ENCODE measurements at places on chromosomes 1 and 21. TPM values are rescaled to one million over a fixed set of nuclear protein-coding genes. Genes with fewer than 3 reads are reported as not detected.

GRCh38 chr1:84855168-84855567 is 37.8 kb downstream of the LPAR3 start:
- no peaks in the 10 kb centered on the region for H3K27me3 ChIP-seq
- H3K27ac ChIP-seq: no peak overlapping the region
- no peak for DNase-seq
- peaks cover 24% of the 10 kb centered on the region for H3K4me1 ChIP-seq

DNA sequence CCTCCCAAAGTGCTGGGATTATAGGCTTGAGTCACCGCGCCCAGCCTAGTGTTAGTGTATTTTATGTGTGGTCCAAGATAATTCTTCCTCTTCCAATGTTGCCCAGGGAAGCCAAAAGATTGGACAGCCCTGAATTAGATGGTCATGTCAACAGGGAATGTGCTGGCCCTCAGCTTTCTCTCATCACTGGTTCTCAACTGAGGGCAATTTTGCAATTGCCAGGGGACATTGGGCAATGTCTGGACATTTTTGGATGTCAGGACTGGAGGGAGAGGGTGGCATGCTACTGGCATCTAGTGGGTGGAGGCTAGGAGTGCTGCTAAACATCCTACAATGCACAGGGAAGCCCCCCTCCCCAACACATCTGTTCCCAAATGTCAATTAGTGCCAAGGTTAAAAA is 95.0 kb downstream of the LAMC2 start:
- H3K27me3 ChIP-seq: no peaks in the 10 kb centered on the region
- peaks cover 67% of the 10 kb centered on the region for H3K4me1 ChIP-seq
- no peaks in the 10 kb centered on the region for H3K36me3 ChIP-seq
- no peak overlapping the region for H3K4me3 ChIP-seq

The KISS1 gene
- total RNA-seq: not detected

- H3K4me3 ChIP-seq: peak overlapping the region; percentile 70
- peak; percentile 42 for DNase-seq
- H3K4me1 ChIP-seq: peaks cover 39% of the 10 kb centered on the region
- H3K27me3 ChIP-seq: no peaks in the 10 kb centered on the region
- no peak overlapping the region for H3K27ac ChIP-seq
These were observed 1.1 kb upstream of the KCNQ4 start for GRCh38 chr1:40782371-40782956.

GRCh38 chr1:3014050-3014440 is 7.2 kb upstream of the ACTRT2 start:
- no peaks in the 10 kb centered on the region for H3K36me3 ChIP-seq
- peak; percentile 6 for DNase-seq
- H3K27ac ChIP-seq: no peak overlapping the region
- H3K27me3 ChIP-seq: peaks cover 82% of the 10 kb centered on the region
- no peaks in the 10 kb centered on the region for H3K4me1 ChIP-seq

The CDKN2C gene
- 12.8 TPM for total RNA-seq

DNA sequence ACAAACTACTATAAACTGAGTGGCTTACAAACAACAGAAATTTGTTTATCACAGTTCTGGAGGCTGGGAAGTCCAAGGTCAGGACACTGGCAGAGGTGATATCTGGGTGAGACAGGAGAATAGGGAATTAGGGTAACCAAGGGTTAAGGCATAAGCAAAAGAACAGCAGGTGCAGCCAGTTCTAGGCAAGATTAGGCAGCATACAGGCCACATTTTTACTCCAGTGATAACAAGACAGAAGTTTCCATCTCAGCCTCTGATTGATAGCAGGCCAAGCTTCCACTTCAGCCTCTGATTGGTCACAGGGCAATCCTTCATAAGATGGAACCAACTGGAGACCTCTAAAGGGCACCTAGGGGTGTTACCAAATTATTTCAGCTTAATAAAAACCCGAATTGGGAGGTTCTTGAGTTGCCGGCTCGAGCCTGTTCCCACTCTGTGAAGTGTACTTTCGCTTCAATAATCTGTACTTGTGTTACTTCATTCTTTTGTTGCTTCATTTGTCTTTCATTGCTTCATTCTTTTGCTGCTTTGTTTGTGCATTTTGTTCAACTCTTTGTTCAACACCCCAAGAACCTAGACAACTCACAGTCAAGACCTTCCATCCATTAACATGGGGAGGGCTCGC is 185.6 kb downstream of the TOMM20 start:
- peaks cover 11% of the 10 kb centered on the region for H3K4me1 ChIP-seq
- no peaks in the 10 kb centered on the region for H3K36me3 ChIP-seq
- no peaks in the 10 kb centered on the region for H3K27me3 ChIP-seq
- DNase-seq: no peak

DNA sequence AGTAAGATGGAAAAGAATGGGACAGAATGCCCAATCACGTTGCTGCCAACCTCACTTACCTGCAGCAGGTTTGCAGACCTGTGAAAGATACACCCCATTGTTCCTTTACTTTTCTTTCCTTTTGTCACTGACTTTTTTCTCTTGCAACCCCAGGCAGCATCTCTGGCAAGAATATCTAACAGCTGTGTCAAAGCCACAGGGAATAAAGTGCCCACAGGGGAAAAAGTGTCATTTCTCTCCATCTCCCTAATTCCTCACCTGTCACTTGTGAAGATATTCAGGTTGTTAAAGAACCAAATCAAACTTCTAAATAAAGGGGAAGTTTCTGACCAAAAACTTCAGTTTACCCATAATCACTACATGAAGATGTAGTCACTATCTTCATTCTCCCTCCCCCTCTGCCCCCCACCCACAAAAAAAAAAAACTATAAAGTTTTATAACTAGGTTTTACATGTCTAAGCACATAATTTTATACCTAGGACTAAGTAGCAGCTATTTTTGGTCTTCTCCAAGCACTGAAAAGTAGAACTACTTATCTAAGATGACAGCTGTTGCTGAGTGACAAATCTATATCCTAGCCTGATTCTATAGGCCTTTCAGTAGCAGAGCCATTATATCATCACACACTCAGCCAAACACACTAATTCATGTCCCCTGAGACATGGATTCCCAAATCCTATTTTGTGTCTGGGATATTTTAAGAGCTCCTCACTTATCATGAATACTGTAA is 54.9 kb downstream of the TBX15 start:
- H3K4me3 ChIP-seq: no peak overlapping the region
- DNase-seq: no peak
- H3K27me3 ChIP-seq: no peaks in the 10 kb centered on the region

The SLC6A9 gene
- 1.2 TPM for total RNA-seq

DNA sequence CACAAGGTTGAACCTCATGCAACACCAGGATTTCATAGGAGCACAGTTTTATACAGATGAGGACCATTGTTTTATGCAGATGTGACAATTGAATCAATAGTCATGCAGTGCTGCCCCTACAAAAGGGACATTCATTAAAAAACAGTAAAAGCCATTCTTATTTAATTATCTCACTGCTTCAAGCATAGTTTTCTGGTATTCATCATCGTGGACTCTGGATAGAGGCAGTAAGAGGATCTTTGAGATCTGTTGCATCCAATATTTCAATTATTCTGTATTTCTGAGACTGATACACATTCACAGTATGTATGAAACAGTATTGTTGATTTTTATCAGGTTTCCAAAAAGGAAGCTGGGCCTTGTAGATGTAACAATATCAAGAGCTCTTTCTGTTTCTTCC is 237.6 kb downstream of the RYR2 start:
- H3K27ac ChIP-seq: no peak overlapping the region
- H3K36me3 ChIP-seq: no peaks in the 10 kb centered on the region
- DNase-seq: no peak
- H3K27me3 ChIP-seq: no peaks in the 10 kb centered on the region
- peaks cover 35% of the 10 kb centered on the region for H3K4me1 ChIP-seq

The HSD3B1 gene
- not detected for total RNA-seq

DNA sequence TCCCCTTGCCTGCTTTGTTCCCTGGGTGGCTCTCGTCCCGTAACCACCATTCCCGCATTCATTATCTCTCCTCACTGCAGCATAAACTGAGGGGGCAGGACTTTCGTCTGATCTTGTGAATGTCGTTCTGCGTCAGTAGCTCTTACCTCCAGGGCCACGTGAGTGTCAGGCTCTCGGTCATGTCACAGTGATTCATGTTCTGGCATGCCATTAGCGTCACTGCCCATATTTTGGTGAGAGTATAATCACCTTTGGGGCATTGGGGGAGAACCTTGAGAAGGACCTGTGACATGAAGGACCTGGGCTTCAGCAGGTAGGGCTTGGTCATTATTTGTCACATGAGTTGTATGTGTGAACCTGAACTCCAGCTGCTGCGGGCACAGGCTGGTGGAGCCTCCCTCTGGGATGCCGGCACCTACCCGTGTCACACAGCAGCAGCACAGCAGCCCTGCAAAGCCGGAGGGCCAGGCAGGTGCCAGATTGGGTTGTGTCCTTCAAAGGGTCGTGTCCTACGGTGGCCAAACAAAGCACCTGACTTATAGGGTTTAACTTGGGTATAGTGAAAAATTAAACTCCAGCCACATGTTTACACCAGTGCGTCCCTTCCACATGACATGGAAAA is 68.5 kb downstream of the BACE2 start:
- no peak overlapping the region for H3K4me3 ChIP-seq
- no peaks in the 10 kb centered on the region for H3K27me3 ChIP-seq
- no peaks in the 10 kb centered on the region for H3K4me1 ChIP-seq

DNA sequence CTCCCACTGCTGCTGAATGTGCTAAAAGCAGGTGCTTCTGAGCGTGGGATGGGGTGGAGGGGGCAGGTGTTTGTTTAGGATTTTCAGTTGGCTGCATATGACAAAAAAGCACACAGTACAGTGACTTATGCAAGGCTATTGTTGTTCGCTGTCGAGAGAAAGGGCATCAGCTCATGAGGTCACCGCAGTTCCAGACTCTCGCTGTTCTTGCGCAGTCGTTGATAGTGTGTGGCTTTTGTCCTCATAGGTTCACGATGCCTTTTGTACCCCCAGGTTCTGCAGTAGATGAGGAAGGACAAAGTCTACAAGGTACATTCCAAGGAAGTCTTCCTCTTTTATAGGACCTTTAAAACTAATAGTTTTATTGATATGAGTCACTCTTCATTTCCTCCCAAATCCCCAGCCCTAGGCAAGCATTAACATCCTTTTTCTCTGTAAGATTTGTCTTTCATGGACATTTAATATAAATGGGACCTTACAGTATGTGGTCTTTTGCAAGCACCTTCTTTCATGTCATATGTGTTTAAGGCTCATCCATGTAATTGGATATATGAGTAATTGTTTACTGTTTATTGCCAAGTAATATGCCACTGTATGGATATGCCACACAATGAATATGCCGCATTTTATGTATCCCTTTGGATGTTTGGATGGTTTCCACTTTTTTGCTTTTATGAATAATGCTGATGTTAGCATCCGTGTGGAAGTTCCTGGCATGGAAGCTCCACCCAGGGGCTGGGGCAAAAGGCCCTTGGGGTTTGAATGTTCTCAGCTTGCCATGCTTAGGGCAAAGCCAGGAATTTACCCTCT is 14.5 kb upstream of the NLRP3 start:
- H3K27me3 ChIP-seq: no peaks in the 10 kb centered on the region
- no peak for DNase-seq
- no peak overlapping the region for H3K27ac ChIP-seq
- H3K36me3 ChIP-seq: no peaks in the 10 kb centered on the region
- H3K4me1 ChIP-seq: peaks cover 3% of the 10 kb centered on the region

DNA sequence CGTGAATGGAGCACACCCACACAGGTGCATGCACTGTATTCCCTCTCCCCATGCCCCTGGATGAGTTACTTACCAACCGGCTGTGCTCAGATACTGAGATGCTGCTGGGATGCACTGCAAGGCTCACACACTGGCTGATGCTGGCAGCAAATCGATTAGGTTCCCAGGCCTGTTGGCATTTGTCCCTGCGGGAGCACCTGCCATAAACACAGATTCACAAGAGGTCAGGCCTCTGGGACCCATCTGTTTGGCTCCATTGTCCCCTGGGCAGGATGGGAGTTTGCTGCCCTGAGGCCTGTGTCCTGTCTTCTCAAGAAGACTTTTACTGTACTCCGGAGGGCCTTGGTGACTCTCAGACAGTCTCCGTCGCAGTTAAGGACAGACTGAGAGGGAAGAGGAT is 145.4 kb downstream of the PLXNA2 start:
- no peak for DNase-seq
- H3K27me3 ChIP-seq: no peaks in the 10 kb centered on the region
- no peak overlapping the region for H3K4me3 ChIP-seq
- peaks cover 37% of the 10 kb centered on the region for H3K36me3 ChIP-seq
- H3K4me1 ChIP-seq: peaks cover 34% of the 10 kb centered on the region
- H3K27ac ChIP-seq: no peak overlapping the region

DNA sequence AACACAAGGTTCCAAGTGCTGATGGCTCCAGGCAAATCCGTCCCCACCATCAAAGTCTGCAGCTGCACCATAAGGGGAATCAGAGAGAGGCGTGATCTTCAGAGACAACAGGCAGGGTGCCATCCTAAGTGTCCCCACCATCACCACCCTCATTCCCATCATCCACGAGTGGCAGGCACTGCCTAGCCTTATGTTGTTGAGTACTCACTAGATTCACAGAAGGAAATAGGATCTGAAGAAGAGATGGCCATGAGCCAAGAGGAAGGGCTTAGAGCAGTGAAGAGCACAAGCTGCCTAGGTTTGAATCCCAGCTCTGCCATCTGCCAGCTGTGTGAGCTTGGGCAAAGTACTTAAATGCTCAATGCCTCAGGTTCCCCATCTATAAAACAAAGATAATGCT is 207.3 kb upstream of the CSF3R start:
- peaks cover 92% of the 10 kb centered on the region for H3K27me3 ChIP-seq
- DNase-seq: no peak
- no peaks in the 10 kb centered on the region for H3K36me3 ChIP-seq
- H3K4me1 ChIP-seq: no peaks in the 10 kb centered on the region
- no peak overlapping the region for H3K4me3 ChIP-seq

The S100A5 gene
- not detected for total RNA-seq

The PGD gene
- 34.2 TPM for total RNA-seq

The NTNG1 gene
- total RNA-seq: 0.30 TPM

The TSPEAR gene
- total RNA-seq: 3.3 TPM

- peak; percentile 56 for DNase-seq
- peaks cover 14% of the 10 kb centered on the region for H3K4me1 ChIP-seq
- H3K27ac ChIP-seq: no peak overlapping the region
- peaks cover 6% of the 10 kb centered on the region for H3K27me3 ChIP-seq
These were observed 51.4 kb downstream of the KIF21B start for GRCh38 chr1:200971955-200972711.

DNA sequence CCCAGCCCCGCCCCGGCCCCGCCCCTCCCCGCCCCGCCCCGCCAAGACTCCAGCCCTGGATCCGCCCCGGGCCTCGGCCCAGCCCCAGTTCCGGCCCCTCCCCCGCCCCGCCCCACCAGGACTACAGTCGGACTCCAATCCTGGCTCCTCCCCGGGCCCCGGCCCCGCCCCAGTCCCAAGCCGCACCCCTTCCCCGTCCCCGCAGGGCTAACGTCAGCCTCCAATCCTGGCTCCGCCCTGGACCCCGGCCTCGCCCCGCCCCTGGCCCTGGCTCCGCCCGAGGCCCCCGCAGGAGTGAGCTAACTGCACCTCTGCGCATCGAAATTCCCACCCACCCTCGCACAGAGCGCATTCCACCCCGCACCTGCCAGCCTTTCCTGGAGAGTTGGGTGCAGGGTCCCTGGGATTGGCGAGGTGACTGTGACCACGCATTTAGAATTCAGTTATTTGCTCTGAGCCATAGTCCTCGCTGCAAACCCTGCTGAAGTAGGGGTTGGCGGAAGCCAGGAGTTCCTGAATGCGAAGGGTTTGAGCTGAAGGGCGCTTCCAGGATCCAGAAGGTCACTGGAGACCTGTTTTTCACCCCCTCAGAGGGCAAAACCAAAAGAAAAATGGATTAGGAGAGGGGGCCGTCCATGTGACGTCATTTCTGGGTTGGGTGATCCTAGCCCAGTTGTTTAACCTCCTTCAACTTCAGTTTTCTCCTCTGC is 588 bp upstream of the IGSF8 start:
- DNase-seq: peak; percentile 98
- H3K27ac ChIP-seq: peak overlapping the region; percentile 95
- H3K4me1 ChIP-seq: peaks cover 59% of the 10 kb centered on the region
- H3K4me3 ChIP-seq: peak overlapping the region; percentile 78
- H3K27me3 ChIP-seq: no peaks in the 10 kb centered on the region

Data from left ventricle myocardium inferior (tissue), 1 donor.